ENCODE measurements at places on chromosomes 5 and 9. TPM values are rescaled to one million over a fixed set of nuclear protein-coding genes. Genes with fewer than 3 reads are reported as not detected.

Gene ARSI
- 0.69 TPM for total RNA-seq

Gene LCP2
- total RNA-seq: 68.6 TPM

Gene SPINK7
- not detected for total RNA-seq

Gene RMRP
- total RNA-seq: 1,899 TPM

Gene GLRA1
- not detected for total RNA-seq

Gene ABLIM3
- total RNA-seq: 47.8 TPM

Gene ITGA1
- total RNA-seq: 47.0 TPM

Gene HMMR
- total RNA-seq: 2.6 TPM

Gene IZUMO3
- total RNA-seq: not detected

Gene CATSPER3
- total RNA-seq: not detected

Gene LTC4S
- total RNA-seq: 15.1 TPM

Gene SAPCD2
- 0.13 TPM for total RNA-seq

Gene EGFLAM
- 68.4 TPM for total RNA-seq

Gene ARHGEF39
- 2.8 TPM for total RNA-seq

Gene ESM1
- not detected for total RNA-seq

Gene GDF9
- total RNA-seq: not detected

Gene TEK
- 12.8 TPM for total RNA-seq

Gene PCDHGA5
- 14.5 TPM for total RNA-seq

Gene STPG3
- total RNA-seq: not detected

Gene MYMK
- total RNA-seq: not detected

Gene FLT4
- 50.6 TPM for total RNA-seq

Gene GFPT2
- 96.8 TPM for total RNA-seq

All from omental fat pad (tissue), 4 donors.